Head of caudate nucleus (tissue), 42 donors: ENCODE measurements at places on chromosomes 4 and X.

- no peak for DNase-seq
Observed at GRCh38 chr4:869776-870175, 43.8 kb upstream of the CPLX1 start.

DNA sequence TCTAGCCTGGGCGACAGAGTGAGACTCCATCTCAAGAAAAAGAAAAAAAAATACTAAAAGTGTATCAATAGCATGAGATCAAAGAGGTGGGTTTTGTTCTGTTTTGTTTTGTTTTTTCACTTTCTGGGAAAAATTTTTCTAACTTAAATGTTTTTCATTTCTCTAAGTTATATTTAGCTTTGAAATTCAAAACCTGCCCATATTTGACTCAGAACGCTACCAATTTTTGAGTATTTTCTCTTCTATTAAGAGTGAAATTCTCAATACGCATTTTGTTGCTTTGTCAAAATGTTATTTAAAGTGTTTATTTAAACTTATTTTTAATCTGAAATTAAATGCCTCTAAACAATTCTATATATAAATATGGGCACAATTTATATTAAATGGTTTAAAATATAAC lies 39.6 kb downstream of the GSTCD start:
- no peak for DNase-seq

DNA sequence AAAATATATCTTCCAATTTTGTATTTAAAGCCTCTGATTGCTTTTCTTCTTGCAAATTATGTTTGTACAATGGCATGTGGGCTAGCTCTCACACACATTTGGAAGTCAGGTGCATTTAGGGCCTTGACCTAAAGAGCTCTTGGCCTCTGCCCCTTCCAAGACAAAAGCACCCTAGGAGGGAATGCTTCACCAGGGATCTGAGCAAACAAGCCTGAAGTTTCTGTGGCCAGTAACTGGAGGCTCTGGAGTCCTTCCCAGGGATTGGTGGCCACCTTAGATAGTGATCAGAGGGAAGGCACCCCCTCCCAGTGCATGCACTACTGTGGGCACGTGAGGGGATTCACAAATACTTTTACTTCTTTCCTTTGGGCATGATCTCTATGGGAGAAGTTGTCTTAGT lies 60.3 kb upstream of the DIPK2B start:
- DNase-seq, result no peak

DNA sequence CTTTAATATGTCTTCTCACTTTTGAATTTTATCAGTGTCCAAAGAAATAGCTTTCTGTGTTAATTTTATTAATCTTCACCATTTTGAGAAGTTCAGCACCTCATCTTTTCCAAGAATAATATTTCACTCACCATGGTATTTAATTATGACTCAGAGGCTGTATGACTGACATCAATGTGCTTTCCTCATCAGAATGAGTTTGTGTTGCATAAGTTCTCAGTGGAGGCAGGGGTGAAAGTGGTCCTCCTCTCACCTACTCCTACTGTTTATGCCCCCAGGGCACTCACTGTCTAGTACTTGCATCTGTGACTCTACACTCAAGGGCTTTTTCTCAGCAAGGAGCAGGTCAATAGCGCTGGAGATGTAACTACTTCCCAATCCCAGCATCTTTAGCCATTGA lies 905.3 kb upstream of the INTU start:
- DNase-seq, result no peak

DNA sequence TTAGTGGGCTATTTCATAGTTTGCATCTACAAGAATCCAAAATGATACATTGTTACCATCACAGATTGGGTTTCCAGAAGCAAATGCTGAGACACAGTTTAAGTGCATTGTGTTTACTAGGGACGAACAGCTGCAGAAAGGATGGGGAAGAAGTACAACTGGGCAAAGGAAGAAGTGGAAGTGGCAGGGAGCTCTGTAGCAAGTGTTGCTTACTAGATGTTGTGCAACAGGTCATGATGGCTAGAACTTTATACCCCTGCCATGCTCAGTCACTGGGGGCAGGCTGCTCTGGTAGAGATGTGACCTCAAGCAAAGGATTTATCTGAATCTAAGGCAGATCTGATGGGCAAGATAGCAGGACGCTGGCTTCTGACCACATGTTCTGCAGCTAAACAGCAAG lies 76.1 kb upstream of the EMCN start:
- DNase-seq, result no peak

DNA sequence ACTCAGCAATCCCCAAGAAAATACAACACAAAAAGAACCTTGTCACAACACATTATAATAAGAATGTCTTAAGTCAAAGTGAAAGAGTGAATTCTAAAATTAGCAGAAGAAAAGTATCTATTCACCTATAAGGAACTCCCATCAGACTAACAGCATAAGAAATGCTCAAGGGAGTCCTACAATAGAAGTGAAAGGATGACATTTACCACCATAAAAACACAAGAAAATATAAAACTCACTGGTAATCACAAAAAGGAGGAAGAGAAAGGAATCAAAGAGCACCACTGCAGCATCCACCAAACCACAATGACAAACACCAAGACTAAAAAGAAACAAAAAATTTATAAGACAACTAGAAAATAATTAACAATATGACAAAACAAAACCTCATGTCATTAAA lies 257.0 kb upstream of the AGTR2 start:
- DNase-seq, result no peak
